PC-9 (cell line): ENCODE measurements at places on chromosomes 7 and 10. TPM values are rescaled to one million over a fixed set of nuclear protein-coding genes. Genes with fewer than 3 reads are reported as not detected.

CALCR gene
- total RNA-seq, result not detected in 2 replicates

SLIT1 gene
- total RNA-seq, result not detected in 2 replicates

VSTM4 gene
- total RNA-seq, result not detected in 2 replicates

PVRIG gene
- 0.95 and 1.1 TPM in 2 replicates for total RNA-seq

WDR86 gene
- total RNA-seq, result 7.7 and 12.4 TPM in 2 replicates

MRLN gene
- not detected in 2 replicates for total RNA-seq

MRPS17 gene
- 38.2 and 39.6 TPM in 2 replicates for total RNA-seq

NPS gene
- not detected in 2 replicates for total RNA-seq

GNGT1 gene
- total RNA-seq, result 1.1 TPM in 1 of 2 replicates, not detected in the other

HMX3 gene
- total RNA-seq, result not detected in 2 replicates

DNA sequence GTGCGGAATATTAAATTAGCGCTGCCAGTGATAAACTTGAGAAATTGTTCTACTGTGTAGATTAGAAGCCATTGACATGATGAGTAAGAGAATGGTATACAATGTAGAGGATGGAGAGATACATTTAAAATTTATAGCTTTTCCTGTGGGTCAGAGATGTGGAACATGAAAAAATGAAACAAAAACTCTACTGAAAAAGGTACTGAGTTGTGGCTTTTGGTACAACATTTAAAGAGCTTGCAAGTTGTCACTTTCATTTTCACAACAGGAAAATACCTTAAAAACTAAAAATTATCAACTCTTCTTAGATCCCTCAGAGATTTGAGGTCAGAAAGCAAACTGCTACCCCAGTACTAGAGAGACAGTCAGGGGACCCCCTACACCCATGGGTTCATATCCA, 348.8 kb upstream of the CDC14C start:
- DNase-seq, result no peak
- no peaks in the 10 kb centered on the region for H3K36me3 ChIP-seq

DNA sequence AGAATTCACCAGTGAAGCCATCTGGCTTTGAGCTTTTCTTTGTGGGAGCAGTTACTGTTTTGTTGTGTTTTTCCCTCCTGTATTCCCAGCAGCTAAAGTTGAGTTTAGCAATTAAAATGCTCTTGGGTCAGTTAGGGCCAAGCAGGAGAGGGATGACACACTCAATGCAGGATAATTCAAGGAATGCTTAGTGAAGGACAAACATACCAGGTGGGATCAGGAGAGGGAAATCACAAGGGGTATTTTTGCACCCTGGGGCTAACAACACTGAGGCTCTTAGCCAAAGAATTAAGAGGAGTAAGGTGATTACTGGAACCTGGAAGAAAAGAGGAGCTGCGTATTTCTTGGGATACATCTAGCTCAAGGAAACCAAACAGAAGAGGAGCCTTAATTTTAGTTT, 82.4 kb upstream of the KCND2 start:
- no peaks in the 10 kb centered on the region for H3K27me3 ChIP-seq
- no peaks in the 10 kb centered on the region for H3K4me1 ChIP-seq
- no peaks in the 10 kb centered on the region for H3K36me3 ChIP-seq
- H3K4me3 ChIP-seq, result no peak overlapping the region

DNA sequence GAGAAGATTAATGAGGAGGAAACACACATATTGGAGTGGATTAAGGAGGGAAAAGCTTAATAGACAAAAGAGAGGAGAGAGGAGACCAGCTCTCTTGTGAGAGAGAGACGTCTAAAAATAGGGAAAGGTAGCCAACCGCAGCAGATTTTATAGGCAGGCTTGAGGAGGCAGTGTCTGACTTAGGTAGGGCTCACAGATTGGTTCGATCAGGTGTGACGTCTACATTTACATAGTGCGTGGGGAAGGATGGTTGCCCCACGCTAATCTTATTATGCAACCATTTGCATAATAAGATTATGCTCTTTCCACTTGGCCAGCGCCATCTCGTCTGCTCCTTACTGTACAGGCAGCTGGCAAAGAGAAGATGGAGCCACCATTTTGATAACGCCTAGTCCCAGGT, 122.0 kb downstream of the MARCHF5 start:
- no peak overlapping the region for H3K27ac ChIP-seq
- H3K4me1 ChIP-seq, result no peaks in the 10 kb centered on the region
- H3K4me3 ChIP-seq, result no peak overlapping the region
- no peaks in the 10 kb centered on the region for H3K27me3 ChIP-seq
- DNase-seq, result no peak
- no peaks in the 10 kb centered on the region for H3K36me3 ChIP-seq

GRCh38 chr7:101725921-101726320, 91.5 kb upstream of the CUX1 start:
- no peaks in the 10 kb centered on the region for H3K36me3 ChIP-seq
- H3K27ac ChIP-seq, result no peak overlapping the region
- DNase-seq, result no peak
- H3K4me3 ChIP-seq, result no peak overlapping the region
- H3K27me3 ChIP-seq, result no peaks in the 10 kb centered on the region
- H3K4me1 ChIP-seq, result peaks cover 24% of the 10 kb centered on the region

DNA sequence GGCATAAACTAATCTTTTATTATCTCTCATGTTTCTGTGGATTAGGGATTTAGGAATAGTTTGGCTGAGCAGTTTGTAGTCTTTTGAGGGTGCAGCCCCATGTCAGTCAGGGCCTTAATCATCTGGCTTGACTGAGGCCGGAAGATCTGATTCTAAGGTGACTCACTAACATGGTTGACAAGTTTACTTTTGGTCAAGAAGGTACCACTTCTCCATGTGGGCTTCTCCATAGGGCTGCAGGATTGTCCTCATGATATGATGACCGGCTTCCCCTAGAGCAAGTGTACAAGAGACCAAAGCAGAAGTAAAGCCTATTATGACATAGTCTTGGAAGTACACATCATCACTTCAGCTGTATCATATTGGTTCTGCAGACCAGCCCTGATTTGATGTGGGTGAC, 45.9 kb upstream of the OIT3 start:
- peaks cover 29% of the 10 kb centered on the region for H3K4me1 ChIP-seq
- H3K4me3 ChIP-seq, result no peak overlapping the region
- 0 out of 2 replicates have a peak, but pooled peaks cover 7% of the 10 kb centered on the region for H3K36me3 ChIP-seq
- DNase-seq, result no peak

DNA sequence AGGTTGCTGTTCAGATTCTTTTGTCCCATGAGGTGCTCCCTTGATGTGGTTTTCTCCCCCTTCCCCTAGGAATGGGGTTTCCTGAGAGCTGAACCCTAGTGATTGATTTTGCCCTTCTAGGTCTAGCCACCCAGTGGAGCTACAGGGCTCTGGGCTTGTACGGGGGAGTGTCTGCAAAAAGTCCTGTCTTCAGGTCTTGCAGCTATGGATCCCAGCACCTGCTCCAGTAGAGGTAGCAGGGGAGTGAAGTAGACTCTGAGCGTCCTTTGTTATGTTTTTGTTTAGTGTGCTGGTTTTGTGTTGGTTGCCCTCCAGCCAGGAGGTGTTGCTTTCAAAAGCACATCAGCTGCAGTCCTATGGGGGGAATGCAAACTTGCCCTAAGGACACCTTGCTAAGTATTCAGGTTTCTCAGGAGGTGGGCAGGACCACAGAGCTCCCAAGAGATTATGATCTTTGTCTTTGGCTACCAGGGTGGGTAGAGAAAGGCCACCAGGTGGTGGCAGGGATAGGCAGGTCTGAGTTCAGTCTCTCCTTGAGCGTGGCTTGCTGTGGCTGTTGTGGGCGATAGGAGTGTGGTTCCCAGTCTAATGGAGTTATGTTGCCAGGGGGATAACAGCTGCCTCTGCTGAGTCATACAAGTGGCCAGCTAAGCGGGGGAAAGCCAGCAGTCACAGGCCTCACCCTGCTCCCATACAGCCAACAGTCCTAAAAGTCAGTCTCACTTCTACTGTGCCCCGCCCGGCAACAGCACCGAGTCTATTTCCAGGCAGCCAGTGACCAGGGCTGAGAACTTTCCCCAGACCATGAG, 92.4 kb upstream of the JCAD start:
- H3K36me3 ChIP-seq, result no peaks in the 10 kb centered on the region
- no peaks in the 10 kb centered on the region for H3K27me3 ChIP-seq
- H3K4me1 ChIP-seq, result peaks cover 11% of the 10 kb centered on the region
- H3K27ac ChIP-seq, result no peak overlapping the region

- no peak for DNase-seq
- no peak overlapping the region for H3K4me3 ChIP-seq
- no peaks in the 10 kb centered on the region for H3K4me1 ChIP-seq
- no peaks in the 10 kb centered on the region for H3K36me3 ChIP-seq
- H3K27me3 ChIP-seq, result 0 out of 2 replicates have a peak, but pooled peaks cover 3% of the 10 kb centered on the region
Measured at GRCh38 chr10:111072232-111072631, 4.6 kb upstream of the ADRA2A start.

GRCh38 chr10:7388602-7389001, 22.2 kb downstream of the SFMBT2 start:
- no peak overlapping the region for H3K27ac ChIP-seq
- no peak for DNase-seq
- H3K36me3 ChIP-seq, result no peaks in the 10 kb centered on the region
- no peaks in the 10 kb centered on the region for H3K4me1 ChIP-seq
- H3K27me3 ChIP-seq, result peaks cover 13% of the 10 kb centered on the region
- no peak overlapping the region for H3K4me3 ChIP-seq

GRCh38 chr7:150594805-150595204, 27.6 kb downstream of the GIMAP4 start:
- H3K27me3 ChIP-seq, result peaks cover 30% of the 10 kb centered on the region
- no peaks in the 10 kb centered on the region for H3K4me1 ChIP-seq
- no peak overlapping the region for H3K27ac ChIP-seq
- no peaks in the 10 kb centered on the region for H3K36me3 ChIP-seq

DNA sequence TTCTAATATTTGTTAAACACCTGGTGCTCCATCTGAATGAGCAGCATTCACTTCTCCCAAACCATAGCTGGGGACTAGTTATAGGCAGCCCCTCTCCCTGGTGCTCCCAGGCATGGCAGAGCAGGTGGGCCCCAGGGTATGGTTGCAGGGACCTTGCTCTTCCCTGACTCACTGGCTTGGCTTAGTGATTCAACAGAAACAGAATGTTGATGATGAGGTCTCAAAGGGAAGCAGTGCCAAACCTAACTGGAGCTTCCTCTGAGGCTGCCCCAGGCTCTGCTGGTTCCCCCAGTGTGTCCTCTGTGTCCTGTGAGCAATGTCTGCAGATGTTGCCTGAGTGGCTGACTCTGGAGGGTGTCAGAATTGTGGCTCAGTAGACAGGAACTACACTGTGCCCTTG, 3.7 kb downstream of the GPR26 start:
- 0 out of 2 replicates have a peak, but pooled peaks cover 4% of the 10 kb centered on the region for H3K27me3 ChIP-seq
- H3K4me3 ChIP-seq, result no peak overlapping the region
- H3K36me3 ChIP-seq, result no peaks in the 10 kb centered on the region
- DNase-seq, result no peak
- no peak overlapping the region for H3K27ac ChIP-seq
- H3K4me1 ChIP-seq, result no peaks in the 10 kb centered on the region

DNA sequence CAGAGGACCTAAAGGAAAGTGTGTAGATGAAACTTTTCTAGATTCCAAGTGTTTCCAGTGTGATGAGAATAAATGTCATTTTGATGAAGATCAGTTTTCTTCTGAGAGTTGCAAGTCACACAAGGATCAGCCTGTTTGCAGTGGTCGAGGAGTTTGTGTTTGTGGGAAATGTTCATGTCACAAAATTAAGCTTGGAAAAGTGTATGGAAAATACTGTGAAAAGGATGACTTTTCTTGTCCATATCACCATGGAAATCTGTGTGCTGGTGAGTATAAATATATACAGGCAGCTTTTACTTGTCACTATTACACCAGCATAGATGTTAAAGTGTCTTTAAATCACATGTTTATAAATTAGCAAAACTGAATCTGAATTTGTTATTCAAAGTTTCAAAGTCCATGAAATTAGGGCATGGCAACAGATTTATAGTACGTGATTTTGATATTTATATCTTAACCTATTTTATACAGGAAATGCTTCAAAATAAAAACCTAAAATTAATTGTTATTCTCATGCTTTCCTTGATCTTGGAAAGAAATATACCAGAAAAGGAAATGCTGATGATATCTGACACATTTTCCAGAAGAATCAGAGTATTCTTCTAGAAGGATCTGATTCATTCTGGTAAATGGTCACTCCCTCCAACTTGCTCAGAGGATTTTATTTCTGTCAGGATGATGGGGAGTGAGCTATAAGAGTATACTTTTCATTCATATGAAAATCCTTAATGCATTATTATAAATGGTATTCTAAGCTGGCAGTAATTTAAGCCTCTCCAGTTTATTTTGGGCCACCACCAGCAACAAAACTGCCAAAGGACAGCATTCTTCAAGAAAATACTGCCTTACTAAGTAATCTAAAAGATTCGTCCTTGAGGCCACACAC, 71.4 kb downstream of the ITGB8 start:
- peaks cover 7% of the 10 kb centered on the region for H3K4me1 ChIP-seq
- H3K27me3 ChIP-seq, result no peaks in the 10 kb centered on the region
- H3K4me3 ChIP-seq, result no peak overlapping the region

DNA sequence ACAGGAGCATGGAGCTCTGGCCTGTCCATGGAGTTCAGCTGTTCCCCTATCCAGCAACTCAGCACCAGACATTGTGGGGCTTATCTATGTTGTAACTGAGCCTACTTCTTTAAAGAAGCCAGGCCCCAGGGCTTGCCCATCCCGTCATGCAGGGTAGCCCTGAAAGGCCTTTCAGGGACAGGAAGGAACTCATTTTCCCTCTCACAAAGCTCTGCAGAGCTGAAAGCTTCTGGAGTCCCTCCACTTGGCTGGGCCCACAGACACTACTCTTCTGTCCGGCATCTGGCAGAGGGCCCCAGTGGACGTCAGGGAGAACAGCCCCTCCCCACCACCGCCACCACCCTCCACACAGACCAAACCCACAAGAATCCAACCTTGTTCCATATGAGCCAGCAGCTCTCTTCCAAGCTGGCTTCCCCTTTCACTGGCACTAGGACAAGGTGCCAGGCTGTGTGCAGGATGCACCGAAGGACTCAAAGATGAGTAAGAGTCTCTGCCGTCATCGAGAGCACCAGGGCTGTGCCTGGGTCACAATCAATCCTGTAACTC, 33.1 kb downstream of the DENND2A start:
- H3K4me1 ChIP-seq, result peaks cover 49% of the 10 kb centered on the region
- no peaks in the 10 kb centered on the region for H3K27me3 ChIP-seq
- H3K36me3 ChIP-seq, result no peaks in the 10 kb centered on the region
- DNase-seq, result no peak
- no peak overlapping the region for H3K27ac ChIP-seq
